ENCODE measurements at places on chromosomes 2 and 18.

GRCh38 chr2:202687276-202687675, 52.5 kb downstream of the FAM117B start:
- no peak for DNase-seq

- DNase-seq = no peak
Observed at GRCh38 chr18:28408528-28408927, 231.6 kb upstream of the CDH2 start.

DNA sequence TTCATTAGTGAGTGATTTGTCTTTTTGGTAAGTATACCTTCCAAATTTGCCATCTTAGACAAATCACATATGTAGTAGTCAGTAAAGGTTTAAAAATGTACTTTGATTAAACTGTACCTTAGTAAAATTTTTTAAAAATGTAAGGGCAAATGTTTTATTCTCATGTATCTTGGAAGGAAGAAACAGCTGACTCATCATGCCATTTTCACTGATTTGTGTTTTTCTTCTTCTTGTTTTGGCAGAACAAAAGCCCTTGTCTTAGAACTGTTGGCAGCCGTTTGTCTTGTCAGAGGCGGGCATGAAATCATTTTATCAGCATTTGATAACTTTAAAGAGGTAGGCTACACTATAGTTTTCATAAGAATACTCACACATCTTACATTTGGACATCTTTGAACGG, 136.5 kb downstream of the PRPF40A start:
- no peak for DNase-seq

GRCh38 chr2:128625421-128625820, 306.8 kb upstream of the HS6ST1 start:
- DNase-seq = no peak

- DNase-seq = no peak
Observed at GRCh38 chr2:75655861-75656260, 9.3 kb downstream of the MRPL19 start.
